ENCODE measurements at places on chromosomes 5 and 9.
A peak's percentile ranks its signal among the peaks of the same experiment; 100 is the strongest.

DNA sequence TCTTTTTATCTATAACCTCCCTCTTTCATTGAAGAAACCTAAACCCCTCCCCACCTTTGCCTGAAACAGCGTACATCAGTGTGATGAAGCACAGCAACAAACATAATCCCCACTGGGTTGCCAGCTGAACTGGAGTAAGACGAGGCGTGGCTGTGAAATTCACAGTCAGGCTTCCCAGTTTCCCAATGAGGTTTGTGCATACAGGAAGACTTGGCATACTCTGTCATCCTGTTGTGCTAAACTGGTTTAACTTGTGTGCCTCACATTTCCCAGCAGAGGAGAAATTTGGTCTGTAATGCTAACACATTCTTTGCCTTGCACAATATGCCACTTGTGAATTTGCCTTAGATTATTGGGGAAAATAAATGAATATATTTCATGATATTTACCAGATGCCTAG lies 121.5 kb downstream of the SV2C start:
- DNase-seq: peak; percentile 28

- no peak for DNase-seq
Observed at GRCh38 chr5:98468188-98468869, 305.1 kb upstream of the RGMB start.

GRCh38 chr5:32387211-32387610 lies 57.3 kb downstream of the ZFR start:
- no peak for DNase-seq

DNA sequence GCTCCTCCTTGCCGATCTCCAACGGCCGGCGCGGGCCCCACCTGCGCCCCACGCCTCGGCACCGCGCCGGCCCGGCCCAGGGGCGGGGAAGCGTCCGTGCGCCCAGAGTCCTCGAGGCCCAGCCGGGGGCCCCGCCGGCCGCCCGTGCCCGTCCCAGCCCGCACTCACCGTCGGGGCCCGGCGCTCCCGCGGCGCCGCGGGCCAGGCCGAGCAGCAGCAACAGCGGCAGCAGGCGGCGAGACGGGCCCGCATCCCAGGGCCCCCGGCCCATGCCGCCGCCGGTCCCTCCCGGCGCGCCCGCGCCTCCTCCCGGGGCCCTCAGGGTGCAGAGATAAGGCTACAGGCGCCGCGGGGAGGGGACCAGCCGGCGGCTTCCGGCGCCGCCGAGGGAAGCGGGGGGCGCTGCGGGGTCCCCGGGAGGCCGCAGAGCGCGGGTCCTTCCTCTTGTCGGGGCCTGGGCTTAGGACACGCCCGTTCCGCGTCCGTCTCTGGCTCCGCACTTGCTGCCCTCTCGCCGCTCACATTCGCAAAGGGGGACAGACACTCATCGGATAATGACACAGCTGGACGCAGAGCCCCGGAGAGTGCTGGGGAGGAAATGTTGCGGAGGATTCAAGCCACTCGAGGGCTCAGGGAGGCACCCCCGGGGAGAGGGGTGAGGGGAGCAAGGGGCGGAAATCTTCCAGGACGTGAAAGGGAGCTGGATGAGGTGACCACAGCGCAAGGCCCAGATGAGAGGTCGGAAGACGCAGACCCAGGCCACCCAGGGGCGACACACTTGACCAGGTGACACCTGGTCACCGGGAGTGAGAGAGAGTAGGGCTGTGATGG lies at the start of gene SUSD1:
SUSD1 (minus strand) TSS at position 333 of the 831 bp plus-strand sequence; CDS start at position 271, 62 bp downstream.
- peak; percentile 72 for DNase-seq

- no peak for DNase-seq
Observed at GRCh38 chr5:133120156-133120750, 68.4 kb downstream of the HSPA4 start.

- no peak for DNase-seq
Observed at GRCh38 chr5:104018299-104018698, 455.7 kb upstream of the NUDT12 start.

DNA sequence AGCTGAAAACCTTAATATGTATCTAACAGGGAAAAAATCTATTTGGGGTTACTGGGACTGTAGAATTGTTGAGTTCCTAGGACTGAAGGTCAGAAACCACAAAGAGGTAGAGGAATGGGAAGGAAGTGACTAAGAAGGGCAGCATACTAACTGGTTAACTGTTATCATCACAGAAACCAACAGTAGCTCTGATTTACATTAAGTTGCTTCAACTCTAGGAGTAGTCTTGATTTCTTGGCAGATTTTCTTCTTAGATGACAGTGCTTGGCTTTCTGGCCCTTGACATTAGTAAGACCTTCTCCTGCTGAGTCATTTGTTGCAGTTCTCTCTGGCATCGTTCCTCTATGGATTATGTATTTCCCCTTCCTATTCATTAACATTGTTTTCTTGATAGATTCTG lies 116.1 kb upstream of the RASA1 start:
- DNase-seq: no peak

DNA sequence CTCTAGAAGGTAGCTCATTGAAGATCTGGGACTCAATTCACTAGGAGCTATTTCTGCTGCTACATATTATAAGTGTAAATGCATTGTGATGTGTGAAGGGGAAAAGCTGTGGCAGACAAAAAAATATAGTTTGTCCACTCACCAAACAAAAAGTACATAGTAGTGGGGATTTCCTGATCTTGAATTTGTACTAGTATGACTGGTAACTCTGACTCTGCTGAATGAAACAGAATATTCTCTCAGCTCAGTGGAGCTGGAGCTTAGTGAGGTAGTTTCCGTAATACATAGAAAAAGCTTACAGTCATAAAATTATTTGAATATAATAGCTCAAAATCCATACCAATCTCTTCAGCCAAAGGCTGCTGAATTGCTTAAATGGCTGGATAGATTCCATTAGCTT lies 455.6 kb upstream of the CD180 start:
- DNase-seq: no peak

DNA sequence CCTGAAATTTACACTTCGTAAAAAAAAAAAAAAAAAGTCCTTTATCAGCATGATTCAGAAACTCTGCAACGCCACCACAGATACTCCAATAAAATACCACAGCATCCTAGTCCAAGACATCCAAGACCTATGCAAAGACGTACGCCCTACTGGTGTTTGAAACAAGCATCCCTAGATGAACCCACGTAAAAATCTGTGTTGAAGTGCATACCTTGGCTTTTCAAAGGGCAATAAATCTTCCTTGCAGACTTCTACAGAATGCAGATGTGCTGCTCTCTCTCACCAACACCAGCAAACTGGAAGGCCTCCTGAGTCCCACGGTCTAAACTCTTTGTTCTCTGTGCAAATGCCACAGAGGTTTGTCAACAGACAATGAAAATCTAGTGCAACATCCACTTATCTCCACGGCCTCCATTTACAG lies 38.8 kb downstream of the MYO10 start:
- DNase-seq: peak; percentile 36

DNA sequence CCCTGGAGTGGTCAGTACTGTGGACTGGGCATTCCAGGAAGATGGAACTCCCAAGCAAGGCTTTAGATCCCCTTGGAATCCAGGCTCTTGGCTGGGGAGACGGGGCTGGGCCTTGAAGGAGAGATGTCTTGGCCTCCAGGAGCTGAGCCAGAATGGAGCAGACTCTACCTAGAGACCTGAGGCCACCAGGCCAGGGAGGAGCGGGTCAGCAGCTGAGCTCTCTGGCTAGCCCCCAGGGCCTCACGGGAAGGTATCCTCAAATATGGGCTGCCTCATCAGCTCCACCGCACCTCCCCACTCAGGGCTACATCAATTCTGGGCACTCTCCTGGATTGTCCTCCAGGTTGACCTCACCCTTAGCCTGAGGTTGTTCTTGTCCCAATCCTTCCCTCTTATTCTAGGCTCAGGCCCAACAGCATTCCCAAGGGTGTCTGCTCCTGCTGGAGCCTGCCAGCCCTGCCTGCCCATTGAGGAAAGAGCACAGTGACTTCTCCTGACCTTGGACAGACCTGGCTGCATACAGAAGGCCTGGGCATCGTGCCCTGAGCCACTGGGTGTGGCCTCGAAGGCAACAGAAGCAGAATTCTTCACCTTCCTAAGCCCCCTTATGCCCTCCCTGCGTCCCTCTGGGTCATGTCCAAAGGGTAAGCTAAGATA lies 3.0 kb upstream of the PDLIM4 start:
- DNase-seq: no peak

GRCh38 chr5:74725331-74725730 lies 40.3 kb downstream of the HEXB start:
- DNase-seq: no peak

- DNase-seq: no peak
Observed at GRCh38 chr5:115577741-115578140, 24.5 kb downstream of the TICAM2 start.

- no peak for DNase-seq
Observed at GRCh38 chr5:61897251-61897650, 408.8 kb upstream of the KIF2A start.

GRCh38 chr9:92611621-92612285 lies 58.2 kb downstream of the IPPK start:
- DNase-seq: no peak

DNA sequence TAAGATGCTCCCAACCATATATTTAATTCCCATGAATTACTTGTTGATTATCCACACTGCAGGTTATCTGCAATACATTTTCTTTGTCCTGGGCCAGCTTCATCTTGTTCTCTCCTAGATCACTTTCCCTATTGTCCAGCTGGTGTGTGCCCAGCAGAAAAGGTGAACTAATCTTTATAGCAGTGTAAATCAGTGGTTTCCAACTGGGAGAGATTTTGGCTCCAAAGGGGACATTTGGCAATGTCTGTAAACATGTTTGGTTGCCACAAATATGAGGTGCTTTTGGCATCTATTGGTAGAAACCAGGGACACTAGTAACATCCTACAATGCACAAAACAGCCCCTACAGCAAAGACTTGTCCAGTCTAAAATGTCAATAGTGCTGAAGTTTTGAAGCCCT lies 20.1 kb upstream of the ERBIN start:
- no peak for DNase-seq

DNA sequence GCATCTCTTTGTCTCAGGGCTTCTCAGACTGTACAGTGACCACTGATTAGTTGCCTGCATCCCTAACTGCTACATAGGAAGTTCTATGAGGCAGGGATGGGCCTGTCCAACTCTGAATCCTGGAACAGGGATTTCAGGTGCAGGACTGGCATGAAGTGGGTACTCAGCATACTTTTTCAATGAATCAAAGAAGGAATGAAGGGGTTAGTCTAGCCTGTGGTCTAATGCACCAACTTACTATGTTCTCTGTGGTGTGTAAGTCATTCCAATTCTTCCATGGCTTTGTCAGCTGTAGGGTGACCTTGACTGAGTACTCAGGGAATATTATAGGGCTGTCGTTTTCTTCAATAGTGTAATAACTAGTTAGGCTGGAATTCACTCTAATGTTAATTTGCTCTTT lies 8.3 kb downstream of the COL15A1 start:
- DNase-seq: no peak

GRCh38 chr5:139668924-139669661 lies 20.9 kb downstream of the CXXC5 start:
- DNase-seq: no peak

DNA sequence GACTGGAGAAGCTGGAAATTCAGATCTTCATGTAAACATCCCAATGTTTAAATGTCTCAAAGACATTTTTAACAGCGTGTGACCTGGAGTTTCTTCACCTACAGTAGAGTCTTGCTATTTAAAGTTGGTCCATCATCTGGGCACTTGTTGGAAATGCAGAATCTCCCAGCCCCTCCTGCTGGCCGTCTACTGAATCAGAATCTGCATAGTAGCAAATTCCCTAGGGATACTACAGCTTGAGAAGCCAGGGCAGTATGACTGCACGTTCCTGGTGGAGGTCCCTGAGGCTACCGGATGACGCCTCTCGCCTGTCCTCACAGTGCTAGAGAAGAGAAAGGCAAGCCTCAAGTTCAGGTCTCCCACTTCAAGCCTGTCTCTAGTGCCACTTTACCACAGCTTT lies 15.7 kb downstream of the SAP30L start:
- DNase-seq: peak; percentile 71

DNA sequence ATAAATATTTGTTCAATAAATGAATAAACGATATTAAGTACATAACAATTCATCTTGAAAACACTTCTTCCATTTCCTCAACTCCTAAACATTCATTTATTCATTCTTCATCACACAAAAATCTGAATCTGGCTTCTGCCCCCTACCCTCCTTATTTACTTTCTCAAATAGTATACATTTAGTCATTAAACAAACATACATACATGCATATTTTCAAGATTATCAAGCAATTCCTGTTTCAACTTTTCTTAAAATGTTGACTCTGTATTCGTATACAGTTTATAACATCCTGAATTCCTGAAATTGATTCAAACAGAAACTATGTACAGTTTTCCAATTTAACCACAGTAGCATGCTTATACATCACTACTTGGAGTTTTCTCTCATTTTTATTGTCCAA lies 129.0 kb downstream of the MUSK start:
- DNase-seq: no peak

DNA sequence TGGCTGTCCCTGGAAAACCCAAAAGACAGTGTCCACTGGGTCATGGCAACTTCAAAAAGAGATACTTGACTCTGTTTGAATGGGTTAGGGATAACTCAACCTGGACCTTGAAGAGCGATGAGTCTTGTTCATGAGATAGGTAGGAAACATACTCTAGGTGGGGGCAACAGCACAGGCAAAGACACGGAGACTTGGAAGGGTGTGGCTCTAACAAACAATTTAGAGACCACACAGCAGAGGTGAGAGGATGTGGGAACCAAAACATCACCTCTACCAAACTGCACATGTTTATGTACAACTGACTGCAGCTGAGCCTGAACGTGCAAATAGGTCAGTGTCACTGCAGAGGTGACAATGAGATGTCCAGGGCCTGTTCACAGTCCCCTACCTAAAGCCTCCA lies 247.7 kb upstream of the ADRA1B start:
- no peak for DNase-seq

DNA sequence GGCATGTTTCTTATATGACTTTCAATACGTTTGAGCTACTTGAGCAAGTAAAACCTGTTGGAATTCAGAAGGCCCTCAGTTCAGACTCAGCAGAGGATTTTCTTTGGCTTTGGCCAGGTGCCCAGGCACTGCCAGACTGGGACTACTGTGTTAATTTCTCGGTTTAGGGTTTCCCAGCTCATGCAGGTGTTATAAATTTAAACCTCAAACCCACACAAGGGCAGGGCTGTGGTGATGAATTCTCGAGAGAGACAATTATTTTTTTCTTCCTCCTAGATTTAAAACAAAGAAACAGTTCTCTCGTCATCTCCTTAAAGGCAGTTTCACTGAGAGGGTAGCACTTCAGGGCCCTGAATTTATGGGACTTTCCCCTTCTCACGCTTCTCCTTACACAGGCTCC lies 406.0 kb upstream of the PIK3R1 start:
- no peak for DNase-seq

GRCh38 chr5:113084402-113085083 lies 107.9 kb downstream of the DCP2 start:
- no peak for DNase-seq

- DNase-seq: no peak
Observed at GRCh38 chr5:14276380-14276779, 133.2 kb downstream of the TRIO start.
